ENCODE measurements at places on chromosomes 2 and 18.

DNA sequence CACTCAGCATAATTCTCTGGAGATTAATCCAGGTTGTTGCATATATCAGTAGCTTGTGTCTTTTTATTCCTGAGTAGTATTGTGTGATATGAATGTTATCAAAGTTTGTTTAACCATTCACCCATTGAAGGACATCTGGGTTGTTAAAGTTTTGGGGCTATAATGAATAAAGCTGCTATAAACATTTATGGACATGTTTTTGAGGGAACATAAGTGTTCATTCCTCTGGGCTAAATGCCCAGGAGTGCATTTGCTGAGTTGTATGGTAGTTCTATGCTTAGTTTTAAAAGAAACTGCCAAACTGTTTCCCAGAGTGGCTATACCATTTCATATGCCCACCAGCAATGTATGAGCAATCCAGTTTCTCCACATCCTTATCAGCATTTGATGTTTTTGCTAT is 21.8 kb upstream of the KCNJ13 start:
- no peak for DNase-seq

DNA sequence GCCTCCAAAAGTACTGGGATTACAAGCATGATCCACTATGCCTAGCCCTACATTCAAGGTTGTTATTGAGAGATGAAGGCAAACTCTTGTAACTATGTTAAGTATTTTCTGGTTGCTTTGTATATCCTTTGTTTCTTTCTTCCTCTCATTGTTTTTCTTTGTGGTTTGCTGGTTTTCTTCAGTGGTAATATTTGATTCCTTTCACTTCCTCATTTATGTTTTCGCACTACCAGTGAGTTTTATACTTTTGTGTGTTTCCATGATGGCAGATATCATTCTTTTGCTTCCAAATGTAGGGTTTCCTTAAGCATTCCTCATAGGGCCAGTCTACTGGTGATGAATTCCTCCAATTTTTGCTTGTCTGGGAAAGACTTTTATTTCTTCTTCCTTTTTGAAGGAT is 90.2 kb downstream of the NCK2 start:
- DNase-seq: no peak

DNA sequence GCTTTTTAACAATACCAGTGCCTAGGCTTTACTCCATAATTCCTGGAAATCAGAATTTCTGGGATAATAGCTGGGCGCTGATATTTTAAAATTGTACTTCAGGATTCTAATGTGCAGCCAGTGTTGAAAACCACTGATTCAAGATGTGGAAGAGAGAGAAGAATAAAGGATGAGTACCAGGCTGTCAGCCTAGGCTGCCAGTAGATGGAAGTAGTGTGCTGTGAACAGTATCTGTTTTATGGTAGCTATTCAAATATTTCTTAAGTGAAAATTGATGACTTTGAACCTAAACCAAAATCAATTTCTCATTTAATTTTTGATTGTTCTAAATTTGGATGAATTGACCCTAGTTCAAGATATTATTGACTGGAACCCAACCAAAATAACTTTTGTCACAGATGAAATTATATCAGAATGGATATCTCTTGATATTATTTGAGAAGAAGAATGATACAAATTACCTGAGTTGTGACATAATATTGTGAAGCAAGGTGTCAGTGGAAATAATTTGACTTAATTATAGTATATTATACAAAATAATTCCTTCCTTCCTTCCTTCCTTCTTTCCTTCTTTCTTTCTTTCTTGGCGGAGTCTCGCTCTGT is 88.0 kb downstream of the COMMD1 start:
- no peak for DNase-seq

DNA sequence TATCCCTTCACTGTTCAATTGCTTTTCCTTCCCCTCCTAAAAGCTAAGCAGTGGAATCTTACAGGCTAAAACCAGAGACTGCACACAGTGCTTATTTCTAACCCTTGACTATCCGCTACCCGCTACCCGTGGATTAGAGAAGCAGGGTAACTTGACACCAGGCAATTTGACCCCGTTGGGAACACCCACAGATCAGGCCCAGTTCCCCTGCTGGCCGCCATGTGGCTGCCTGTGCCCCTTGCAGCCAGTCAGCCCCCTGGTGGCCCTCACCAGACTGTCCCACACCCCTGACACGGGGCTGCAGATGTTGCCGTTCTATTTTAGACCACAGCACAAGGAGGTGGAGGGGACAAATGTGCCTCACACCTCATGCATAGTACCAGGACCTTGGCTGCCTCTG is 74.8 kb downstream of the TXNL1 start:
- no peak for DNase-seq

- no peak for DNase-seq
These were observed 112.1 kb downstream of the LTBP1 start for GRCh38 chr2:33058716-33059470.

DNA sequence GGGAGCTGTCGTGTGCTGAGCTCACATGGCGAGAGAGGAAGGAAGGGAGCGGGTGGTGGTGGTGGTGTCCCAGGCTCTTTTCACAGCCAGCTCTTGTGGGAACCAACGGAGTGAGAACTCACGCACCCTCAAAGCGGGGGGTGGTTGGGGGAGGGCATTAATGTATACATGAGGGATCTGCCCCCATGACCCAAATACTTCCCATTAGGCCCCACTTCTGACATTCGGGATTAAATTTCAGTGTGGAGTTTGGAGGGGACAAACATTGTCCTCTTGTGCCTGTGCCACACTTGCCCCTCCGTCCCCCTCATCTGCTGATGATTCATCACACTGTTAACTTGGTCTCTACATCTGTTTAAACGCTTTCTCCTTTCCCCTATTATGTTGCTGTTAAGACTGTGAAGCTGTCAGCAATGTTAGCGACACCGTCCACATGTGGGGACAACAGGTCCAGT is 22.5 kb downstream of the INPP4A start:
- DNase-seq: no peak

- no peak for DNase-seq
These were observed 155.7 kb downstream of the ALK start for GRCh38 chr2:29765721-29766120.

DNA sequence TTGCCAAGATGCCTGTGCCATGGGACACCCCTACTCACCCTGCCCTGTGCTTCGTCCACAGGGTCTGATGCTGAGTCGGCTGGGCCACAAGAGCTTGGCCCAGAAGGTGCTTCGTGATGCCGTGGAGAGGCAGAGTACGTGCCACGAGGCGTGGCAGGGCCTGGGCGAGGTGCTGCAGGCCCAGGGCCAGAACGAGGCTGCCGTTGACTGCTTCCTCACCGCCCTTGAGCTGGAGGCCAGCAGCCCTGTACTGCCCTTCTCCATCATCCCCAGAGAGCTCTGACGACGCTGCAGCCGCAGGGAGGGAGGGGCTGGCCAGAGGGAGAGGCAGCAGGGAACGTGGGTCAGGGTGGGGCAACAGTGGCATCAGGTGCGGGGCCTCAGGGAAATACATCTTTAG is 81.5 kb downstream of the STPG4 start:
- no peak for DNase-seq

DNA sequence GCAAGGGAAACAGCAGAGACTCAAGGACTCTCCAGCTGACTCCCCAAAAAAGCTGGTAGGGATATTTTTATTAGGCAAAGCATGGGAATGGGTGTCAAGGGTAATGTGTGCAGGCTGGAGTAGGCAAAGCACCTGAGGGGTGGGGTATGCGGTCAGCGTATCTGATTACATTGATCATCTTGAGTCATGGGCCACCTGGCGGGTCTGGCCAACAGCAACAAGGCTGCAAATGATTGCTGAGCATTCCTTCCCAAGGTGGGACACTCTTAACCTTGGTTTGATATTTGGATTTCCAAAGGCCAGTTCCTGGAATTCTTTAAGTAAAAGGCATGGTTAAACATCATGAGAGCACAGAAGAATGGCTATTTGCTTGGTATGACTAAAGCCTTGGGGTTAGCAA is 32.6 kb upstream of the CCBE1 start:
- no peak for DNase-seq

DNA sequence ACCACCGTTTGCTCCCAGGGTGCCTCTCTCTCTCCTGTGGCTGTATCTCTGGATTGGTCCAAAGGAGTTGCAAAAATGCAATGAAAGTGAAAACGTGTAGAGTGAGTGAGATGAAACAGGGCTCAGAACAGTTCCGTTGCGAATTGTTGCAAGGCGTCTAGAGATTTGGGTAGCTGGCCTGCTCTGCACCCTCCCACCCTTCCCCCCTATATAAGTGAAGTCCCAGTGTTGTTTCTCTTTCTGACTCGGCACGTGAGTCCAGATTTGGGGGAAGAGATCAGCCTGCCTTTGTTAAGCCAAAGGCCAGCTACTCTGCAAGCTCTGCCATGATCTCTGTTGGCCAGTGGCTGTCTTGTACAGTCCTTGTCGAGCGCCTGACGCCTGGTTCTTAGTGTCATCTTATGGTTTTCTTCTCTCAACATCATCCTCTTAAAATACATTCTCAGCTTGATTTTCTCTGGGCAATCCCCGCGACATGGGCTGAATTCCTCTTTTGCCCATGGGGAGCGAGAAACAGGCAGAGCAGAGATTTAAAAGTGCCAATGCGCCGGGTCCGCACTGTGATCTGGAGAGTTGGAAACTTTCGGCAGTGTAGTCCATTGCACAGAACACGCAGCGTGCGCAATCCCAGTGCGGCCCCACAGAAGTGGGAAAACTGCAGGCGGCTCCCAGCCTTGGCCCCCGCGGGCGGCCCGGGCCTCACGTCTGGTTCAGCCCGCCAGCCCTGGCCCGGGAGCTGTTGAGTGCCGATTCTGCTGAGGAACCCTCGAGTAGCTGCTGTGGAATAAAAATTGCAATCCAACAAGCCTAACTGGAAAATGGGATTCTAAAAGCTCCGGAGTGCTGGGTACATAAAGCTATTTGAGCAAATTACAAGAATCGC is 9.3 kb downstream of the MEIS1 start:
- DNase-seq: no peak

GRCh38 chr18:2680216-2680792 is 24.8 kb downstream of the SMCHD1 start:
- no peak for DNase-seq

- DNase-seq: no peak
These were observed 77.1 kb downstream of the HS1BP3 start for GRCh38 chr2:20573620-20574422.

DNA sequence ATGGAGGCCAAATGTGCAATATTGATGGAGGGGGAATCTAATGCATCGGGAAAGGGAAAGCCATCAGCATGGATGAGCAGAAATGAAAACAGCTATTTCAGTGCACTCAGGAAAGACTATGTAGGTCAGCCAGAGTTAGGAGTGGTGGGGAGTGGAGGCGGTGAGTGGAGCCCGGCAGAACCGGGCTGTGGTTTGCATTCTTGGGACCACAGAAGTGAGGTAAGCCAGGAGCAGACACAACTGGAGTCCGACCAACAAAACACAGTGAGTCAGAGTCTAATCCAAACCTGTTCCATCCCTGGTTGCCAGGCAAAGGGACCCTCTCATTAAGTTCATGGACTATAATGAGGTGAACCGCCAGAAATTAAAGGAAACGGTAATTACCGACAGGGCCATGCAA is 61.1 kb upstream of the RAB12 start:
- no peak for DNase-seq

DNA sequence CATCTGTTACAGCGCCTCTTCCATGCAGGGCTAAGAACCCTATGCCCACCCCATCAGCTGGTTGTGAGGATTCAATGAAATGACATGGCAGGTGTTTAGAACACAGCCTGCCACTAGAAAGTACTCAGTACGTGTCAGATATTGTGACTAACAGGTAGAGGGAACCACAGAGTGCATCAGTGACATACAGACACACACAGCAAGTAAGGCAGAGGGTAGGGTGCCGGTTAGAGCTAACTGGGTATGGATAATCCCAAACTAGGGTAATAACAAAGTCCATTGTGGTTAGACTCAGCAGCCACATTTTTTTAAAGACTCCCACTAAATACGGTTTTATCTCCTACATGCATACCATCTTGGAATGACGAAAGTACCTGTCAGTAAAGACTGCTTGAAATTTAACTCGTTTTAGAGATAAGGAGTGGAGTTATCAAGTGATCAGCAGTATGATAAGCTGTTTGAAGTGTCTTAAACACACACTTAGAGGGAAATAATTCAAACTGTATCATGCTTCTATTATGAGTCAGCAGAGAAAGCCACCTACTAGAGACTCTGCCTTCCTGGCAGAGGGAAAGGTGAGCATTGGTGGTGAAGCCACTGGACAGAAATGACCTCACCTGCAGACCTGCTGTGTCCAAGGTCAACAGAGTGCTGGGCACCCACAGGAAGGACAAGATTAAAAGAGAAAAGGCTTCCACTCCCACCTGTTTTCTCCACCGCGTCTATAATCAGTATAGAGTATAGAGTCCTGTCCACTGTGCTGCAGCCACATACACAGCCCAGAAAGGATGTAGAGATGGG is 20.6 kb downstream of the MPPE1 start:
- DNase-seq: no peak

- DNase-seq: no peak
These were observed 41.4 kb downstream of the FMNL2 start for GRCh38 chr2:152376385-152376784.

- no peak for DNase-seq
These were observed 51.0 kb downstream of the ANKRD44 start for GRCh38 chr2:197259470-197259999.

- DNase-seq: no peak
These were observed 78.9 kb downstream of the UXS1 start for GRCh38 chr2:106115250-106115649.

DNA sequence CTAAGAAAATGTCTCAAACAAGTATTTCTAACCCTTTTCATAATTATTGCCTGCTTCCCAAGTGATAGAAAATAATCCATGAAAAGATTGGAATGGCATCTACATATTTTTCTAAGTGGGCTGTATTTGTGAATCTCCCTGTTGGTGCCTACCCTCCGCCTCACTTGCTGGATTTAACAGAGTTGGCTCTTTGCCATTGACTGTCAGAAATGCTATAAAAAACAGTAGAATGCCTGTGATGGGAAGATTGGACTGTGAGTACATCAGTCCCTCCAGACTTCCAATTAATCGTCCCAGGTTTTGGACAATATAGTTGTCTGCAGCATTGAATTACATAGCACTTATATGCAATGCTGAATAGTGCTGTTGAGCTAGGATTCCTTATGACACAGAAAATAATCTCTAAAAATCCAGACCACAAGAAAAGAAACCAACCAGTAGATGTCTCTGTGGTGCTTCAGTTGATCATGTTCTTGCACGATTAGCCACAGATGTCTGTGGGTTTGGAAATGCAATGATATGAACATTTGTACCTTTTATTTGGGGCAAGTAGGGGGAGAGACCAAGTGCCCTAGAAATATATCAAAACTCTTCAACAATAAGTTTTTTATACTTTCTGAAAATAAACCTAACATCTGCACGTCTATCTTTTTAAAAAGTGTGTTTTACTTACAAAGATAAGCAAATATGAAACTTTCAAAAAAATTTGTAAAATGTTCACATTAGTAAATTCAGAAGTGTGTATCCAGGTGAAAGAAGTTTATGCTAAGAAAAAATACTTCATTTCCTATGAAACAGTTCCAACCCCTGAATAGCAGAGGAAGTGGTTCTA is 88.5 kb downstream of the DYNAP start:
- peak; percentile 38 for DNase-seq

GRCh38 chr2:111624411-111625156 is 259.4 kb downstream of the ANAPC1 start:
- no peak for DNase-seq

DNA sequence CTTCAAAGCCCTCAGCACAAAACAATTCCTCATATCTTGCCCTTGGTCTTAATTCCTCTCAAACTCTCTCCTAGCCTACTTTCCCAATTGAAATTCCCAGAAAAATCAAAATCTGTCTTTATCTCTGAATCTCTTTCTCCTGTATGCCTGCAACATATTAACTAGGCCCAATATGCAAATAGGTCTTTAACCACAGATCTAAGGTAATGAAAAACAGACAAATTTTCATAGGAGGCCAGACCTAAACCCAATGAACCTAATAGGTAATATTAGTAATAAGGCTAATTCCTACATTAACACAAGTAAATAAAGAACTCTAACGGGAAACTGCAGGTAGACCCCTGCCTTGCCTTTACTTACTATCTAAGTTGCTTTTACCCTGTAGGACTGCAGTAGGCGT is 41.4 kb downstream of the WDR33 start:
- DNase-seq: no peak
